SIG-M5 (cell line): ENCODE measurements at places on chromosomes 12 and 14.

DNA sequence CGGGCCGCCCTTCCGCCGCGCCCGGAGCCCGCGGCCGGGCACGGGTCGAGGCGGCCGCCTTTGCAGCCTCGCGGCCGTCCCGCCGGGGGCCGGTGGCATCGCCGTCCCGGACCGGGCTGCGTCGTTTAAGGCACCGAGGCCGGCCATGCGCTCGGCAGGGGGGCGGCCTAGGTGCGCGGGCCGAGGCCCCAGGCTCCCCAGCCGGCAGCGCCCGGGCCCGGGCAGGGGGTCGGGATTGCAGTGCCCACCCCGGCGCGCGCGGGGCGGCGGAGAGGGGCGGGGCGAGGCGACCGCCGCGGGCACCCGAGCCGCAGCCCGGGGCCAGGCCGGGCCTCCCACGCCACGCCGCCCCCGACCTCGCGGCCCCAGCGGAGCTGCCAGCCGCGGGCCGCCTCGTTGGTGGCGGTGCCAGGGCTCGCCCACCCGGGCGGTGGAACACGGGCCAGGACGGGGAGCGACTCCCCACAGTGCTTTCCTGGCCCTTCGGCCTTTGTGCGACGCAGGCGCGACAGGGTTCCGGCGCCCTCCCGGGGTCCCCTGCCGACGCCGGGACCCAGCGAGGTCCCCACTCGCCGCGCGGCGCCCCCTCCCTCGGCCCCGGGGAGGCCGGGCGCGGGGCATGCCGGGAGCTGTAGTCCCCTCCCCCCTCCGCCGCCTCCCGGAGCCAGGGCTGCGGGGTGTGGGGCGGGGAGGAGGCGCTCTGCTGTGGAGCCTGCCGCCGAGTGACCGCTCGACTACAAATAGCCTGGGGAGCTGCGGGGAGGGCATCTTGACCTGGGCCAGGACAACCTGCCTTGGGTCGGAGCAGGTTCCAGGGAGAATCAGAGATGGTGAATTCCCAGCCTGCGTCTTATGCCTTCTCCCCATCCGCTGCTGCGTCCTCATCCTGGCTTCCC lies 769 bp downstream of the FKBP4 start:
- no peak for DNase-seq

GRCh38 chr14:104438166-104438887 lies 141.2 kb upstream of the C14orf180 start:
- no peak for DNase-seq

GRCh38 chr14:89672636-89673511 lies 255.8 kb upstream of the FOXN3 start:
- no peak for DNase-seq

DNA sequence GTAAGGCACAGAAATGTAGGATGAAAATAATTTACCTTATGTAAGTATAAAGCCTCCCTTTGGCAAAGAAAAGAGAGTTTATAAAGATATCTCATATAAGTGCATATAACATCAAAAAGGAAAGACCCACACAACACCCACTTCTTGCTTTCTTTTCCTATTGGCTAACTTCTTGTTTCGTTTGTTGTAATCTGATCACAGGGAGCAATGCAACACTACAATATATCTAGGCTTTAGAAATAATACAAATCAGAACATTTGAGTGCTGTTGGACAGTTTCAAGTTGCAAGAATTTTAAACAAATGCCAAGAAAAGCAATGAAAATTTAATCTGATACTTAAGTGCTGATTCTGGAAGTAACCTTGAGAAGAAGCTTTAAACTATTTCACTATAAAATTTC lies 1.3 kb downstream of the FGD6 start:
- no peak for DNase-seq

GRCh38 chr12:16893426-16893825 lies 287.5 kb upstream of the LMO3 start:
- DNase-seq = no peak
